Stimulated activated naive B cell treated with anti-CD40 and anti-IgM and Interleukin-4, amounts not matched to agents 10 μg/mL and 1 μg/mL and 100 μg/mL, for 72 hours (primary cell): ENCODE measurements at places on chromosomes 13 and 19.

DNA sequence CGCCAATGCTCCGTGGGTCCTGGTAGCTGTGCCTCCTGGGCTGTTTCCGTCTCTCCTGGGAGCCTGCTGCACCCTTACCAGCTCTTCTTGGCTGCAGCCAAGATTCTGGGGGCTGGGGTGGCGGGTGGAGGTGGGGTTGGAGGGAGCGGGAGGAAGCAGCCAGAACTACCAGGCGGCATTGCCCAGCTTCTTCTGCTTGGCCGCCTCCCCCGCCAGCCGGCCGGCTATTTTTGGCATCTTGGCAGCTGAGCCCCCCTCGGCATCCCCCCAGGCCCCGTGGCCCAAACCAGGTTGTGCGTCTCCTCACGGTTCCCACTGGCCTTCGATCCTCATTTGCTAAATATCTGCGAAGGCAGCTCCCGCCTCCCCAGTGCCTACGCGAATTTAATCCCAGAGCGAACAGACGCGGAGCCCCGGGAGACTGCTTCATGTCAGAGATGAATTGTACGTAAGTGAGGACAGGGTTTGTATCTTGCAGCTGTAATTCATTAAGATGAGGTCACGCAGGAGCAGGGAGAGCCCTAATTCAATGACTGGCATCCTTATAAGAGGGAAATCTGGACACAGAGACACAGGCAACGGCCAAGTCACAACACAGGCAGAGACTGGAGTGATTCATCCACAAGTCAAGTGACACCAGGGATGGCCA, 12.8 kb upstream of the PEAK3 start:
- DNase-seq: no peak

DNA sequence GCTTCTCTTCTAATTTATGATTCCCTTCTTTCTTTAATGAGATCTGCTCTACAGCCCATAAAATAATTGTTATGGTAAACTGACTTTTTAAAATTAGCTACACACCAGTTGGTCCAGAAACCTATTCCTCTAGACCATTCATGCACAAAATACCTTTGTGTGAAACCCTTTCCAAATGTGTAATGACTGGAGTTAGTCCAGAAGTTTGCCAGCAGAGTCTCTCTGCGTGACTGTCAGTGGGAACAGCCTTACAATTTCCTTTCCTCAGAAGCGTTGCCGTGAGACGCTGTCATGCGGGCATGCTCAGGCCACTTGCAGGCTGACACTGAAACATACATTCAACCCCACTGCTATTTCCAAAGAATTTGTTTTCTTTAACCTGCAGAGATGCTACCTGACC, 965.2 kb downstream of the PCDH9 start:
- DNase-seq: no peak

GRCh38 chr13:79413521-79413920, 7.5 kb upstream of the RBM26 start:
- no peak for DNase-seq

GRCh38 chr13:31807090-31807541, 67.8 kb downstream of the RXFP2 start:
- DNase-seq: no peak

GRCh38 chr19:44718441-44719261, 19.7 kb downstream of the CEACAM16 start:
- DNase-seq: no peak

GRCh38 chr13:44796597-44797490, 192.4 kb downstream of the NUFIP1 start:
- DNase-seq: no peak

GRCh38 chr13:113972451-113973217, 1.2 kb downstream of the C13orf46 start:
- no peak for DNase-seq
